ENCODE measurements at places on chromosomes 12 and 14.

DNA sequence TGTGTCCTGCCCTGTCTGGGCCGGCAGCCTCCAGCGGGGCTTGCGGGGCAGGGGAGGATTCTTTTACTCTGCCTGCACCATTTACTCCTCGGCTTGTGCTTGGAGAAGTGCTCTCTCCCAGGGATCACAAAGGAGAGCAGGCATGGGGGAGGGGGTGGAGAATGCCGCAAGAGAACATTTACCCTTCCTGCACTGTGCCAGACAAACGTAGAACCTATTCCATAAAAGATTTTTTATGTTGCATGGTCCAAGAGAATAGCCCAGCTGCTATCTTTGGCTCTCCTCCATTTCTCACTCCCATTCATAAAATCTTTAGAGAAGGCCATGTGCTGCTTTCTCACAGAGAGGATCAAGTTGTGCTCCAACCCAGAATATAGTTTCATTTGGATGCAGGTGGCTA is 159.4 kb downstream of the SPTSSA start:
- DNase-seq = no peak

GRCh38 chr12:121603581-121603980 is 22.7 kb upstream of the ORAI1 start:
- no peak for DNase-seq

DNA sequence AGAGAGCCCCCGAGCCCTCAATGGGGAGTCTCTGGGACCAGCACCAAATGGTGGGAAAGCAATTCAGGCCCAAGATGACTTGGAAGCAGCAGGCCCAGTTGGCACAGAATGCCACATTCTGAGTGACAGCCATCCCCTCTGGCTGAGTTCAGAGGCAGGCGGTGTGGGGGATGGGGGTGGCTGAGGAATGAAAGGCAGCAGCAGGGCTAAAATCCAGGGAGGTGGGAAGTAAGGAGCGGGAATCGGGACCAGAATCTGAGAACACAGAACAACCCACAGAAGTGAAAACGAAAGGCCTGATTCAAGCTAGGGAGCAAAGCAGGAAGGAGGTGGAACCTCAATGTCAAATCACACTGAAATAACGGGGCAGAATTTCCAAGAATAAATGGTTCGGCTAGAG is 171.2 kb downstream of the CALM1 start:
- no peak for DNase-seq

GRCh38 chr12:79420146-79420618 is 270.6 kb downstream of the PAWR start:
- DNase-seq = peak; percentile 7

GRCh38 chr14:92041203-92041602 is 1.3 kb upstream of the TRIP11 start:
- peak; percentile 2 for DNase-seq

GRCh38 chr12:89309815-89310214 is 42.5 kb downstream of the DUSP6 start:
- DNase-seq = no peak

DNA sequence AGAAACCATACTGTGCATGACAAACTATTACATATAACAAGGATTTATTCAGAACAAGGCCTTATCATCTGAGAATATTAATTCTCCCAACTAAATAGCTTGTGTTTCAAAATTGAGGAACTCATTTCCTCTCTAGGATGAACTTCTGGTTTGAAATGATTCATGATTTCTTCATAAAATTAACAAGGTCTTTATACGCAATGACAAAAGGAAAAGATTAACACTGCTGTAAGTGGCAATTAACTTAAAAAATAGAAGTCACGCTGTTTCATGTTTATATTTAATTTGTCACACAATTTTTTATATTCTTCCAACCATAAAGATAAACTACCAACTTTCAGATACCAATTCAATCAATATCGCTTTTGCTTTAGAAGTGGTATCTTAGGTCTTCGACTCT is 80.8 kb downstream of the GRIP1 start:
- no peak for DNase-seq

DNA sequence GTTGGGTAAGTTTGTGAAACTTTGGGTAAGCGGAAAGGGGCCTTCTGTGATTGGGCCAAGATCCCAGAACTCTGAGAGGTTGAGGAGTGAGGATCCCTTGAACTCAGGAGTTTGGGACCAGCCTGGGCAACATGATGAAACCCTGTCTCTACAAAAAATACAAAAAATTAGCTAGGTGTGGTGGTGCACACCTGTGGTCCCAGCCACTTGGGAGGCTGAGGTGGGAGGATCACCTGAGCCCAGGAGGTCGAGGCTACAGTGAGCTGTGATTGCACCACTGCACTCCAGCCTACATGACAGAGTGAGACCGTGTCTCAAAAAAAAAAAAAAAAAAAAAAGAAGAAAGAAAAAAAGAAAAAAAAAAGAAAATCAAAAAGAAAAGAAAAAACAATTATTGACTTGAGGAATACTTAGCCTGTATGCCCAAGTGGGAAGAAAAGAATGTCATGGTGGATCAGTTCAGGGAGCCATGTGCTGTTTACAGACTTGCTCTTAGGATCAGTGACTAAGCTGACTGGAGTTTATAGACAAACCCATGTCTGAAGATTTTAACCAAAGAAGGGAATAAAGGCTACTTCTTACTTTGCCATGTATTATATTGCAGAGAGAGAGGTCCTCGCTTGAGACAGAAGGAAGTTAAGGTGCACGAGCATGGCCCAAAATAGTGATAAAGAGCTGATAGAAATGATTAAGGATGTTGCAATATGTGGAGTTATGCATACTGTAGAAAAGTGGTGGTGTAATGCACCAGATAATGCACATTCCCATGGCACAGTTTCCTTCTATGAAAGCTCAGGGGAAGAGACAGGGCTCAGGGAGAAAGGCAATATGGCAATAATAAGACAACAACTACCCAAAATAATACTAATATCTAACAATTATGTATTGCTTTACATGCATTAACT is 881 bp downstream of the HSD17B6 start:
- no peak for DNase-seq

DNA sequence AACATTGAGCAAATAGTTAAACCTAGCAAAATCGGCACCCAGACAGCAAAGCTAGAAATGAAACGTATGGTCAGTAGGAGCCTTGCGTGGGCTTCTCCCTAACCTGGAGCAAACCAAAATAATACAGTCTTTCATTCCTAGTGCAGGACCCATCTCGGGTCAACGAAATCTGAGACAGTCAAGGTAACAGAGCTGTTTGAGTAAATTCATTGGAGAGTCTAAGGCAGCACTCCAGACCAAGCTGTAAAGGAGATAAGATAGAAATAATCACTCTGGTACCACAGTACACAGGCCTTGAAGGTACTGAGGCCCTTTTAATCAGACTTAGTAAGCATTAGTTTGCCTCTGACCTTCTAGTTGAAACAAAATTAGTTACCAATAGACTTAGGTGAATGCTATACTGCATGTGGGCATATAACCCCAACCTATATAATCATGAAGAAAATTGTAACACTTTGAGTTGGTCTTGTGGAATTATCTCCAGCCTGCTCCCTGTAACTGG is 54.4 kb upstream of the BICD1 start:
- DNase-seq = no peak

DNA sequence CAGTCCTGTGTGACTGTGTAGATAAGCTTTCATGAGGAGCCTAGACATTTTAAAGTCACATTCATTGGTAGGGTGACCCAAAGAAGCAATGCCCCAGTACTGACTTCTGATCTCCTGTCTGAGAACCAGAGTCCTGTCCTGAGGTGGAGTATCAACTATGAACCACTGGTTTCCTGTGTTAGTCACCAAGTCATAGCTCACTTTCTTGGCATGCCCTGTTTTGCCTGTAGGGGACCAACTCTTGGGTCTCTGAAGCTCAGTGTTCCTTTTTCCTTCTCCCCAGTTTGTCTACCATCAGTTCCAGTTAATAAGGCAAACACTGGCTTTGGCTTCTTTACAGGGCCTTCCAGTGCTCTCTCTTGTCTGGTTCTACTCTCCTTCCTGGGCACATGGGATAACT is 97.4 kb downstream of the C12orf75 start:
- no peak for DNase-seq

DNA sequence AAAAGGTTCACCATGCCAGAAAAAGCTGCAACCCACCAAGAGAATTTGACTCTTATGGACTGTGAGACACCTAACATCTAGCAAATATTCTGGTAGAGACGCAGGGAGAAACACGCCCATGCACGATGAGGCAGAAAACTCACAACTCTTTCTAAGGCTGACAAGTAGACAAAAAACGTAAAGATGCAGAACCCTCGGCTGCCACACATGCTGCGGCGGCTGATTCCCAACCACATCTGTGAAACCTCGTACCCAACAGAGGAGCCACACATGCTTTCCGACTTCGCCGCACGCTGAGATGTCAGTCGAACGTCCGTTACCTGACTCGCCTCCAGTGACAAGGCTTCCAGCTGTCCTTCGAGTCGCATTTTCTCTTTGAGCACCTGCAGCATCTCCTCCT is 21.8 kb downstream of the GOLGA3 start:
- no peak for DNase-seq

- DNase-seq = no peak
Measured at GRCh38 chr12:23093488-23093887, 468.5 kb downstream of the ETNK1 start.

- DNase-seq = no peak
Measured at GRCh38 chr14:22491683-22492621, 97.1 kb downstream of the DAD1 start.

GRCh38 chr12:68772714-68773113 is 26.7 kb downstream of the SLC35E3 start:
- DNase-seq = no peak

- no peak for DNase-seq
Measured at GRCh38 chr14:91232603-91233002, 11.9 kb downstream of the GPR68 start.

- DNase-seq = no peak
Measured at GRCh38 chr14:70018230-70018629, 139.0 kb downstream of the SMOC1 start.

DNA sequence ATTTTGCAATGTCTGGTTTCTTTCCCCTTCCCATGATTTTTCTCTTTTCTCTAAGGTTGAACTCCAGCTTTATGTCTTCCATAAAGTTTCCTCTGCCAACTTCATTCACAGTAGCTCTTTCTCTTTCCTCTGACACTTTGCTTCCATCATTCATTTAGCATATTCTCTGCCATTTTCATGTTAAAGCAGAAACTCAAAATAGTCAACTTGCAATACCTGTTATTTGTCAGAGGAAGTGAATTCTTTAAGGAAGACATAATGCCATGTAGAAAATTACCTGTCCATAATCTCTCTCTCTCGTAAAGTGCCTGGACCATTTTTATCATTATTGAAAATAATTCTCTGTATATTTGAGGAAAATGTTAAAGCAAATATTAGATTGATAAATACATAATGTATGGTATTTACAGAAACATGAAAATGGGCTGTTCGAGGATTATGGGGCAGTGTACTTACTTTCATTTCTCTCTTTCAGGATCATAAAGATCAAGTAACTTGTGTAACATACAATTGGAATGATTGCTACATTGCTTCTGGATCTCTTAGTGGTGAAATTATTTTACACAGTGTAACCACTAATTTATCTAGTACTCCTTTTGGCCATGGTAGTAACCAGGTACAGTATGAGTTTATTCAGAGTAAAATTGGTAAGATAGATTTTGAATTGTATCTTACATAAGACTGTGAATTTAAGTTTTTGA is 12.6 kb downstream of the NEDD1 start:
- no peak for DNase-seq

- DNase-seq = peak; percentile 28
Measured at GRCh38 chr12:27711317-27711682, 668 bp downstream of the MRPS35 start.

GRCh38 chr12:75439930-75440329 is 40.6 kb upstream of the GLIPR1 start:
- no peak for DNase-seq

- DNase-seq = no peak
Measured at GRCh38 chr12:132078190-132078589, 65.9 kb downstream of the DDX51 start.

DNA sequence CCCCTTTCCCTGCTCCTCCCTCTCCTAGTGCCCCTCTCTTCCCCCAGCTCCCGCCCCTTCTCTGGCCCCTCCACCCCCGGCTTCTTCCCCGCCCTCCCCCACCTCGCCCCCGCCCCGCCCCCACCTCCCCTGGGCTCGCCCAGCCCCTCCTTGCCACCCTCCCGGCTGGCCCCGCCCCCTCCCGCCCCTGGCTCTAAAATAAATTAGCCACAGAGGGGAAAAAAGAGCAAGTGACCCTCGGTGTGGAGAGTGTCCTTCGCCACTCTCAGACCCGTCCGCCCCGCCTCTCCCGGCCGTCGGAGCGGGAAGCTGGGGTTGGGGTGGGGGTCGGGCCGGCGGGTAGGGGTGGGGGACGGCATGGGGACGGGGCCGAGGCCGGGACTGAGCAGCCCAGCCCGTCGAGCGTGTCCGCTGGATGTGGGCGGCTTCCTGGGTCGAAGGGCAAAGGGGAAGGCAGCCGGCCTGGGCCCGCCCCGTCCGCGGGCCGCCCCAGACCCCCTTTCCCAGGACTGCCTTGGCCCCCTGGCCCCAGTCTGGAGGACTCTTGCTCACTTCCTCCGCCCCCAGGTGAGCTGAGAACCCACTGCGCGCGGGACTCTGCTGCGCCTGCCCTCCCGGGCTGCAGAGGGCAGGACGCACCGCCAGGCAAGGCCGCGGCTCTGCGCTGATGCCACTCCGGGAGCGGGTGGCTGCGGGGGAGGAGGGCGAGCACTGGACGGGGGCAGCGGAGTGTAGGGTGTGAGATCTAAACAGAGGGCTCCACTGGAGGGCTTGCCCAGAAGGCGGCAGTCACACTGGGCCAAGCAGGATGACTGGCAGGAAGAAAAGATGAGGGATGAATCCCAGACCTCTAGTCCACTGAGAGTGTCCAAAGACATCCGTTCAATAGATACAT is 570 bp upstream of the FIGNL2 start:
- DNase-seq = no peak

DNA sequence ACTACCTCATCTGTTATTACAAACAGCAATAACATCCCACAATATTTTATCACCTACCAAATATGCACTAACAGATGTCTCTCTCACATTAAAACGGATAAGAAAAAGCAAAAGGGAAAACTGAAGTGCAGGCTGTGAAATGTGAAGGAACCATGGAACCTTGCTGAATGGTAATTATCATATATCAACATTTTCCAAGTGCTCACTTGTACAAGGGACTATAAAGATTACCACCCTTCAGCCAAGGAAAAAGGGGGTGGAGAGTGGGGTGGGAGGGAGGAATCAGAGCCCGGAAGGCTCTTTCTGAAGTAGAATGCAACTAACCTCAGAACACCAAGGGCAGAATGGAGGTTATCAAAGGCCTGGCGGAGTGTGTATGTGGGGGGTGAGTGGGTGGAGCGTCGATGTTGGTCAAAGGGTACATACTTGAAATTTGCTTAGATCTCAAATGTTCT is 1.2 kb downstream of the SNX6 start:
- no peak for DNase-seq

GRCh38 chr14:95667249-95667693 is 19.0 kb upstream of the TCL1B start:
- no peak for DNase-seq

Data from SHP77 (cell line).